H4 (cell line): ENCODE measurements at places on chromosomes 11 and 22. TPM values are rescaled to one million over a fixed set of nuclear protein-coding genes. Genes with fewer than 3 reads are reported as not detected.
A peak's percentile ranks its signal among the peaks of the same experiment; 100 is the strongest.

TTLL1 gene
- total RNA-seq, result 3.5 and 7.1 TPM in 2 replicates

TPH1 gene
- total RNA-seq, result 0.17 TPM in 1 of 2 replicates, not detected in the other

GRCh38 chr11:30729187-30729713, 143.1 kb upstream of the MPPED2 start:
- DNase-seq, result no peak

DNA sequence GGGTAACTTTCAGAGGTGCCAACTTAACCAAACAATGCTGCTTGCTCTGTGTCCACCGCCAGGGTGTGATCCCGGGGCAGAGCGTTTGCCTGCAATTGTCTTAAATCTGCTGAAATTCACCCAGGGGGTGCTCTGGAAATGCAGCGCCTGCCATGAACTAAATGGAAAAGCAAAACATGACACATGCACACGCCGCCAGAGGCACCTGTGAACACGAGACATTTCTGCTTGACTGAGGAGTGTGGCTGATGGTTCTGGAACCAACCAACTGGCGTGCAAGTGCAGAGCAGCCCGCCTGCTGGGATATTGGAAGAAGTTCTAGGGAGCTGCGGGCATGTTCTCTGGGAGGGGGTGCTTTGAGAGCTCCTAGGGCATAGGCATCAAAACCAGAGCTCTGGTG, 30.4 kb downstream of the DSCAML1 start:
- DNase-seq, result no peak

- no peak for DNase-seq
These were observed 31.2 kb downstream of the RRP8 start for GRCh38 chr11:6572215-6572614.

DNA sequence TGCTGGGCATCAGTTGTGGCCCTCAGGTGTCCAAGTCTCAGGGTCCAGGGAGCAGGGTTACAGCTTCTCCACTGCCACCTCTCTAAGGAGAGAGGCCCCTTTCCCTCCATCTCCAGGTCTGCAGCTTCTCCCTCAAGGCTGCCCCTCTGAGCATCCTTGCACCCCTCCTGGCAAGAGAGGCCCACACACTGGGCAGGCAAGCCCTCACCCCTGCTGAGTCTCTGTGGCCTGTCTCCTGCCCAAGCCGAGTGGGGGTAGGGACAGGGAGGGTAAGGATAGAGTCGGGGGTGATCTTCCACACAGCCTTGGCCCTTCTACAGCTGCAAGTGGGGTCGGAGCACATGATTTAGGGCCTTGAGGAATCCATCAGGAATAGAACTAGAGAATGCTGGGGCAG, 76.6 kb downstream of the ST3GAL4 start:
- no peak for DNase-seq

DNA sequence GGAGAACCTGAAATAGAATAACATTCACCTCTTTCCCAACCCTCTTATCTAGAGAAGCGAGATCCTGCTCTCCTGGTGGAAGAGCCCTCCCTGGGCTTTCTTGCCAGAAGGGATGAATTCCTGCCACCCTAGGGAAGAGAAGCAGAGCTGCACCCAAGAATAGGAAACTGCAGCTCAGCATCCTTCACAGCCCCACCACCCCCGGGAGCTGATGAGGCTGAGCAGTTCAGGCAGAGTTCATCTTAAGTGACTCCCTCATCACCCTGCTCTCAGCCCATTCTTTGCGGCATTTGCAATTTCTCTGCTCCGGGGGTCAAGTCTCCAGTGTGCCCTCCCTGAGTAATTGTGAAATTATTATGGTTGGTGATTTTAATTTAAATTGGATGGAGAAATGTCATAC, 514.9 kb downstream of the BUD13 start:
- DNase-seq, result no peak

DNA sequence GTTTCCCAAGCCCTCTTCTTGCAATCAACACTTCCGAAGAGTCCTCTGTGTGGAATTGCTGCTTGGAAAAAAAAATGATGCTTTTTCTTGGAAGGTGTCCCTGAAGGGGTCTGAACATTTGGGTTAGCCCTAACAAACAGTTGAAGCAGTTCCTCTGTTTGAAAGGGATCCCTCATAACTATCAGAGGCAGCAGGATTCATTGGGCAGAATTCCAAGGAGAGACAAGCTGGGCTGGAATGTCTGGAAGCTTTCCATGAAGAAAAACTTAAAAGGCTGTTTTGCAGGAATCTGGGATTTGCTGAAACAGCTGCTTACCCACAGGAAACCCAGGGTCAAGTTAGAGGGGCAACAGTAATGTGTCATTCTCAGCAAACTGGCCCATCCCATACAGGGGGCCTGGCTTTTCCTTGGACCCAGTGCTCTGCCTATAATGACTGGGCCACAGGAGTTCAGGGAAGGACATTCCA, 3.1 kb downstream of the CSNK2A3 start:
- DNase-seq, result peak; percentile 62

DNA sequence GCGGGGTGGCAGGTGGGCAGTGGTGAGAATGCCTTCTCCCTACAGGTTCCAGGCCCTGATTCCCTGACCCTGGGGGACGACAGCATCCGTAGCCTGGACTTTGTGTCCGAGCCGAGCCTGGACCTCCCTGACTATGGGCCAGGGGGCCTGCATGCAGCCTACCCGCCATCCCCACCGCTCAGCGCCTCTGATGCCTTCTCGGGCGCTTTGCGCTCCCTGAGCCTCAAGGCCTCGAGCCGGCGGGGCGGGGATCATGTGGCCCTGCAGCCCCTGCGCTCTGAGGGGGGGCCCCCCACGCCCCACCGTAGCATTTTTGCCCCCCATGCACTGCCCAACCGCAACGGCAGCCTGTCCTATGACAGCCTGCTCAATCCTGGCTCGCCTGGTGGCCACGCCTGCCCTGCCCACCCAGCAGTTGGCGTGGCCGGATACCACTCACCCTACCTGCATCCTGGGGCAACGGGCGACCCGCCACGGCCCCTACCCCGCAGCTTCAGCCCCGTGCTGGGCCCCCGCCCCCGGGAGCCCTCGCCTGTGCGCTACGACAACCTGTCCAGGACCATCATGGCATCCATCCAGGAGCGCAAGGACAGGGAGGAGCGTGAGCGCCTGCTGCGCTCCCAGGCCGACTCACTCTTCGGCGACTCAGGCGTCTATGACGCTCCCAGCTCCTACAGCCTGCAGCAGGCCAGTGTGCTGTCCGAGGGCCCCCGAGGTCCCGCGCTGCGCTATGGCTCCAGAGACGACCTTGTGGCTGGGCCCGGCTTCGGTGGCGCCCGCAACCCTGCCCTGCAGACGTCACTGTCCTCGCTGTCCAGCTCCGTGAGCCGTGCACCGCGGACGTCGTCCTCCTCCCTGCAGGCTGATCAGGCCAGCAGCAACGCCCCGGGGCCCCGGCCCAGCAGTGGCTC, 7.9 kb downstream of the CCDC188 start:
- no peak for DNase-seq

GRCh38 chr11:64251016-64251752, at the start of gene PLCB3:
TSS of gene PLCB3 (plus strand) at chr11:64251530. CDS start at chr11:64251650, 120 bp downstream.
- DNase-seq, result no peak

DNA sequence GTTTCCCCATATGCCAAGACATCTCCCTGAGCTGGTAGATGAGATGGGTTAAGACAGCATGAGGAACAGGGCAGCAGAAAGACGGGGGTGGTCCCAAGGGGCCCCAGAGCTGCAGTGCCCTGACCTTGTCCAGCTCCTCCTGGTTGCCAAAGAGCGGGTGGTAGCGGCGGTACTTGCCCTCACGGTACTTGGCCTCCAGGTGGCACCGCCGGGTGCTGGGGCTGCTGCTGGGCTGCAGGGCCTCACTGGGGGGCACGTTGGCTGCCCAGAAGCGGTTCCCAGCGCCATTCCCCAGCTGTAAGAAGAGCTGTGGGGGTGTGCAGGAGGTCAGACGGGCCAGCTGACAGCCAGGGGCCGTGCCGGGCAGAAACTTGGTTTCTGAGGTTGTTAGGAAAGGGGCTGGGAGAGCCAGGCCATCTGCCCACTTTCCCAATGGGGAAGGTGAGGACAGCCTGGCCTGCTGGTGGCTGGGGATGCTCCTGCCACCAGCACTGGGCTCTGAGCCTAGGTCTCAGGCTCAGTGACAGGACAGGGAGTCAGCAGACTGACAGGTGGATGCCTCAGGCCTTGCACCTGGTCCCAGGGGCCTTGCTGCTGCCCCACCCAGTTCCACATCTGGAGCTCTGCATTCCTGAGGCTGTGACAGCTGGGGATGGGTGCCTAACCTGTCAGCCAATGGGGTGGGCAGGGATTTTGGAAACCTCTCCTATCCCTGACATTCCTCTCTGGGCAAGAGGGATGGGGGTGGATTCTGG, 30.0 kb upstream of the PDE2A start:
- no peak for DNase-seq

- DNase-seq, result peak; percentile 29
These were observed 6.4 kb downstream of the FADS2 start for GRCh38 chr11:61834278-61835048.

DNA sequence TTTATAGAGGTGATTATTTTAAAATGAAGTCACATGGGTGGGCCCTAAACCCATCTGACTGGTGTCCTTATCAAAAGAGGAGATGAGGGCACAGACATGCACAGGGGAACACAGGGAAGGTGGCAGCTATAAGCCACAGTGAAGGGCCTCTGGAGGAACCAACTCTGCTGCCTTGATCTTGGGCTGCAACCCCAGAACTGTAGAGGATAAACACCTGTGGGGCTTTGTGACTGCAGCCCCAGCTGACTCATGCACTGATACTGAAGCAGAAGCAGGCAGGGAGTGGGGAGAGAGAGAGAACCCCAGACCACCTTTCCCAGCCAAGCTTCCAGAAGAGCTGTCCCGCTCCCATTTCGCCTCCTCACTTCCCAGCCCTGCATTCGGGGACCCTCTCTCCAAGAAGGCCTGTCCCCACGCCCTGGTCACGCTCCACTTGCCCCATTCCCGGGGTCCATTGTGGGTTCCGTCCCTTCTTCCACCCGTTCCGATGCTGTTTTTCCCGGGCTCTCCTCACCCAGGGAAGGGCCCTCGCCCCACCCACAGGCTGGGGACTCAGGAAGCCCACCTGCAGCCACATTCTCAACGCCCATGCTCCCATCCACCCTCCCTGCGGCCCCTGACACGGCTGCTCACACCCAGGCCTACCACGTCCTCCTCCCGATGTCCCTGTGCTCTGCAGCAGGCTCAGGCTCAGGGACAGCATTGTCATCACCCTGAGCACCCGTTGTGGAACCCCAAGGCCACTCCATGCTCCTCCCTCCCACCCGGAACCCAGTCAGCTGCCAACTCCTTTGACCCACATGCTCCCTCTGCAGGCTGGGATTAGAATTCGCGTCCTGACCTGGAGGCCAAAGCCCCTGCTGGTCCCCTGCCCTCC, 90.8 kb upstream of the SHANK2 start:
- no peak for DNase-seq
